ENCODE measurements at places on chromosomes 2 and 18.

GRCh38 chr18:46439037-46439436 lies 218.0 kb downstream of the LOXHD1 start:
- no peaks in the 10 kb centered on the region for H3K36me3 ChIP-seq
- no peak overlapping the region for H3K27ac ChIP-seq
- no peaks in the 10 kb centered on the region for H3K4me1 ChIP-seq
- peak; percentile 40 for ATAC-seq
- H3K4me3 ChIP-seq: no peak overlapping the region
- H3K27me3 ChIP-seq: peaks cover 24% of the 10 kb centered on the region

- no peak for ATAC-seq
- no peak overlapping the region for H3K4me3 ChIP-seq
- H3K4me1 ChIP-seq: no peaks in the 10 kb centered on the region
- H3K36me3 ChIP-seq: peaks cover 68% of the 10 kb centered on the region
- no peaks in the 10 kb centered on the region for H3K27me3 ChIP-seq
These were observed 384.5 kb downstream of the NBAS start for GRCh38 chr2:15176604-15177003.

GRCh38 chr18:63844254-63844653 lies 43.3 kb upstream of the SERPINB2 start:
- H3K27ac ChIP-seq: no peak overlapping the region
- H3K27me3 ChIP-seq: peaks cover 16% of the 10 kb centered on the region

DNA sequence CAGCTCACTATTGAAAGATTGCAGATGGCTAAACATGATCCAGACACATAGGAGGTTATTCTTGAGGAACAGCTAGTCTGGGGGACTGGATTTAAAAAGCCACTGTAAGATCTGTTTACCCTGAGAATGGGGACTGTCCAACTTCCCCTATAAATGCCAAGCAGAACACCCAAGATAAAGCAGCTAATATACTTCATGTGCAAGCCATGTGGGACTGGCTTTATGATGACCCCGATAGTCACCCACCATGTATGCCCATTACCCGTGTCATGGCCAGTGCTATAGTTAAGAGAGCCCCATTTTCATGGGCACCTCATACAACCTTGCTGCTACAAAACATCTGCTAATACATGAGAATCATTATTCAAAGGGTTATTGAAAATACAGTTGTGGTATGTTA lies 16.0 kb downstream of the YPEL5 start:
- no peaks in the 10 kb centered on the region for H3K27me3 ChIP-seq
- peak overlapping the region; percentile 57 for H3K27ac ChIP-seq
- no peak for ATAC-seq
- no peak overlapping the region for H3K4me3 ChIP-seq
- H3K36me3 ChIP-seq: peaks cover 30% of the 10 kb centered on the region
- peaks cover 48% of the 10 kb centered on the region for H3K4me1 ChIP-seq

- ATAC-seq: no peak
- no peaks in the 10 kb centered on the region for H3K36me3 ChIP-seq
- H3K4me1 ChIP-seq: peaks cover 5% of the 10 kb centered on the region
- no peak overlapping the region for H3K4me3 ChIP-seq
These were observed 13.6 kb upstream of the ZNF397 start for GRCh38 chr18:35227254-35227653.

- no peak for ATAC-seq
- H3K4me1 ChIP-seq: no peaks in the 10 kb centered on the region
- H3K36me3 ChIP-seq: no peaks in the 10 kb centered on the region
- H3K27ac ChIP-seq: no peak overlapping the region
These were observed 32.0 kb upstream of the AGAP1 start for GRCh38 chr2:235461763-235462414.

DNA sequence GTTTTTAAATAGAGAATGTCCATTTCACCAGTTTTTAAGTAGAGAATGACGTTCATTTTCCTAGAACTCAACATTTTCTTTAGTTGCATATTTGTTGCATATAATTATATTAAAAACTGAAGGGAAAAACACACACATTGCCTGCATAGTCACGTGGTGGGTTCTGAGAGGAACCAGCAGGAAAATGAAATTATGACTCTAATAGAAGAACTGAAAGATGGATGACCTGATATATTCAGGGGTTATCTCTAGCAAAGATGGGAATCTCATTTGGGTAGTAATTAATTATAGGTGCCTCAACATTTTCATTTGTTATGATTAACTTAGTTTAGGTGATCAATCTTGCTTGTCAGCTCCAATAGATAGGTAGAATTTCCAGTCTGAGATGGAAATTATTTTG lies 288.3 kb downstream of the TRIB2 start:
- no peak for ATAC-seq
- H3K36me3 ChIP-seq: no peaks in the 10 kb centered on the region
- no peak overlapping the region for H3K4me3 ChIP-seq
- peaks cover 7% of the 10 kb centered on the region for H3K27me3 ChIP-seq
- H3K27ac ChIP-seq: no peak overlapping the region

- H3K4me3 ChIP-seq: no peak within 1 kb of the TSS
- no peaks in the 10 kb centered on the region for H3K4me1 ChIP-seq
- no peak within 1 kb of the TSS for H3K27ac ChIP-seq
- H3K27me3 ChIP-seq: no peaks in the 10 kb centered on the region
These were observed at the start of gene SCN7A for GRCh38 chr2:166494140-166494624. Gene SCN7A, minus strand, starts transcription at chr2:166494249. Its CDS starts 16,553 bp downstream, at chr2:166477696.

DNA sequence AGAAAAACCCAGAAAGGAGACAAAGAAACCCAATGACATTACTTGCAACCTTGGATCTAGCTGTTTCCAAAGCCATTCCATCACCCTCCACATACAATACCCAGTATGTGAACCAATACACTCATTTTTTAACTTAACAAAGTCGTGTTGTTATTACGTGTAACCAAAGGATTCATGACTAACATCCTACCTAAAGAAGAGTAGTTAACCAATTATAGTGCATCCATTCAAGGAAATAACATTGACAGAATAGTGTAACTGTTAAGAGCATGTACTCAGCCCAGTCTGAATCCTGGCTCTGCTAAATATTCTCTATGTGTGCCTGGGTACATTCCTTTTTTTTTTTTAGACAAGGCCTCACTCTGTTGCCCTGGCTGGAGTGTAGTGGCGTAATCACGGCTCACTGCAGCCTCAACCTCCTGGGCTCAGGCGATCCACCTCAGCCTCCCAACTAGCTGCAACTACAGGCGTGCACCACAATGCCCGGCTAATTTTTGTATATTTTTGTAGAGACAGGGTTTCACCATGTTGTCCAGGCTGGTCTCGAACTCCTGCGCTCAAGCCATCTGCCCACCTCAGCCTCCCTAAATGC lies 9.9 kb downstream of the TLK1 start:
- peaks cover 11% of the 10 kb centered on the region for H3K36me3 ChIP-seq
- H3K4me3 ChIP-seq: no peak overlapping the region
- H3K4me1 ChIP-seq: peaks cover 85% of the 10 kb centered on the region
- no peaks in the 10 kb centered on the region for H3K27me3 ChIP-seq
- H3K27ac ChIP-seq: peak overlapping the region; percentile 72

- peak; percentile 54 for ATAC-seq
- peak overlapping the region; percentile 86 for H3K4me3 ChIP-seq
- no peaks in the 10 kb centered on the region for H3K36me3 ChIP-seq
- peaks cover 40% of the 10 kb centered on the region for H3K27me3 ChIP-seq
These were observed 662 bp downstream of the ACVR2A start for GRCh38 chr2:147845411-147845971.

GRCh38 chr18:923144-923866 lies 18.6 kb downstream of the ADCYAP1 start:
- no peak overlapping the region for H3K4me3 ChIP-seq
- H3K4me1 ChIP-seq: no peaks in the 10 kb centered on the region
- no peaks in the 10 kb centered on the region for H3K36me3 ChIP-seq
- ATAC-seq: no peak

- ATAC-seq: no peak
- H3K27ac ChIP-seq: no peak overlapping the region
- no peaks in the 10 kb centered on the region for H3K27me3 ChIP-seq
- H3K4me3 ChIP-seq: no peak overlapping the region
- H3K36me3 ChIP-seq: no peaks in the 10 kb centered on the region
- H3K4me1 ChIP-seq: no peaks in the 10 kb centered on the region
These were observed 147.0 kb downstream of the GCA start for GRCh38 chr2:162490761-162491470.

- no peak overlapping the region for H3K4me3 ChIP-seq
- no peaks in the 10 kb centered on the region for H3K36me3 ChIP-seq
- no peak for ATAC-seq
- H3K27me3 ChIP-seq: peaks cover 15% of the 10 kb centered on the region
These were observed 214.7 kb downstream of the CYP26B1 start for GRCh38 chr2:71932780-71933466.

DNA sequence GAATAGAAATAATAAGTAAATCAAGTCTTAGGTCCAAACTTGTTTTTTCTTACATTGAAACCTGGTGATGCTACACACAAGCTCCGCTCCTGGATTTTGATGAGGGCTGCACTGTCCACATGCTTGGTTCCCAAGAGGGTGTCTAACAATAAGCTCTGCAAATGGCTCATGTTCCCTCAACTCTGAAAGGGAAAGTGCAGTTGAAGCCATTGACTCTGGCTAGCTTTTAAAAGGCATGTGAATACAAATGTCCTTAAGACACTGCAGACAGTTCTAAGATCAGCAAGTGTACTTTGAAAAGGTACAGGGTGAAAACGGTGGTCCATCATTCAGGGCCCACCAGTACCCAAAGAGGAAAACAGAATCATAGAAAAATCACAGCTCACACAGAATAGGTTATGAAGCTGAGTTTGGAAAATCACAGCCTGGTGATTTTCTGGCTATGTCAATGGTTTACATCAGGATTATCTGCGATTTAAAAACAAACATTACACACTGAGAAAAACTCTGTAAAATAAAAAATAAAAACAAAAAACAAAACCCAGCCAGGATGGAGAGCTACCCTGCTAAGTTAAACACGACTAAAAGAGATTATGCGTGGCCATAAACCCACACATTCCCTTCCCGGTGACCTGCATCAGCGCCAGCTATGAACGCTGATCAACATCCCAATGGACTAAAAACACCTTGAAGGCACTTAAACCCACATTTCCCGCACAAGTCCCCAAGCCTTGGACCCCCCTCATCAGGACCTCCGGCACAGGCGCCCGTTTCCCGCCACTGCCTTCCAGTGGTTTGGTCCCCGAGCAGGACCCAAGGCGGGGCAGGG lies 554 bp downstream of the PFN4 start:
- no peaks in the 10 kb centered on the region for H3K27me3 ChIP-seq
- H3K4me3 ChIP-seq: peak overlapping the region; percentile 86
- no peak for ATAC-seq

DNA sequence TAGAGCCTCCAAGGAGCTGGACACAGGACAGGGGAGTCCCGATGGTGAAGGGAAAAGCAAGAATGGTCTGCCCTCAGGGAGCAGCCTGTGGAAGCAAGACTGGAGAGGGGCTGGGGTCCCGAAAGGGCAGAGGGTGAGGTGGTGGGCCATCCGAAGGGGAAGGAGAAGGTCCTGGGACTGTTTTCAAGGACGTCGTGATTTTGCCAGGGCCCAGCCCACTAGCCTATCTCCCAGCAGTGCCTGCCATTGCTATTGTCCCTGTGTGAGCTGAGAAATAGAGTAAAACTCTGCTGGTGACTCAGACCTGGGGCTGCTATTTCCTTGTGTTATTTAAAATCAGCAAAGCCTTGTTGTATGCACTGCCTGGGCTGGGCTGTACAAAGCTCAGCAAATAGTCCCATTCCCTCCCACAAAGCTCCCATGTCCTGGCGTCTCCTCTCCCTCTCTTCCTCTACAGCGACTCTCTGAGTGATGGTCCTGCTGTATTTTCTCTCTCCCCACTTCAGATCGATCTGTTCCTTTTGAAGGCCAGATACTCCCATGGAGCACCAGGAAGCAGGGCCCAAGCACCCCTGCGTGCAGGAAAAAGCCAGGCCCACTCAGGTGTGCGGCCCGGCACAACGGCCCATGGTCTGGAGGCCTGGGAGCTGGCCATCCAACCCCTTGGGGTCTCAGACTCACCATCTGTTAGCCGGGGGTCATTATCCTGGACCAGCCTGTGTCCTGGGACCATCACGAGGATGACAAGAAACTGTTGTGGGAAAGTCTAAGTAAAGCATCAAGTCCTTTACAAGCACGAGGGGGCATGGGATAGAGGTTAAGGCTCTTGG lies 65.0 kb upstream of the OTOF start:
- no peak for ATAC-seq
- H3K27ac ChIP-seq: no peak overlapping the region
- H3K36me3 ChIP-seq: no peaks in the 10 kb centered on the region
- H3K4me1 ChIP-seq: no peaks in the 10 kb centered on the region
- peaks cover 16% of the 10 kb centered on the region for H3K27me3 ChIP-seq

DNA sequence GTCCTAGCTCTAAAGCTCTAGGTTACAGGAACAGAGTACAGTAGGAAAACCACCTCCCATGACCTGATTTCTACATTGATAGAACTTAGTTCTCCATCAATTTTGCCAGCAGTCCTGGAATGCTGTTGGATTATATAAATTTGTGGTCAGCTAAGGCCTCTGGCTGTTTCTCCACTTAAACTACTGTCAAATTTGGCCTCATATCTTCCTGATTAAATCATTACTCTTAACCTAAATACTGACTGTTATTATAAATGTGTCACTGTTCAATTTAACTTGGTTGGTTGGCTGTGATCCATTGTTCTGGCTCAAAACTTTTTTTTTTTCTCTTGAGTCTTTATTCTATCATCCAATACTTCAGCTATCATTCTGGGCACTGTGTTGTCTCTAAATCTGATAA lies 71.2 kb downstream of the TGFA start:
- H3K4me3 ChIP-seq: no peak overlapping the region
- H3K36me3 ChIP-seq: no peaks in the 10 kb centered on the region
- H3K27ac ChIP-seq: no peak overlapping the region
- H3K27me3 ChIP-seq: peaks cover 20% of the 10 kb centered on the region
- H3K4me1 ChIP-seq: peaks cover 23% of the 10 kb centered on the region

- H3K36me3 ChIP-seq: peaks cover 33% of the 10 kb centered on the region
- no peak for ATAC-seq
- H3K4me1 ChIP-seq: peaks cover 5% of the 10 kb centered on the region
- H3K27ac ChIP-seq: no peak overlapping the region
These were observed 40.3 kb downstream of the PRKD3 start for GRCh38 chr2:37284381-37284780.

DNA sequence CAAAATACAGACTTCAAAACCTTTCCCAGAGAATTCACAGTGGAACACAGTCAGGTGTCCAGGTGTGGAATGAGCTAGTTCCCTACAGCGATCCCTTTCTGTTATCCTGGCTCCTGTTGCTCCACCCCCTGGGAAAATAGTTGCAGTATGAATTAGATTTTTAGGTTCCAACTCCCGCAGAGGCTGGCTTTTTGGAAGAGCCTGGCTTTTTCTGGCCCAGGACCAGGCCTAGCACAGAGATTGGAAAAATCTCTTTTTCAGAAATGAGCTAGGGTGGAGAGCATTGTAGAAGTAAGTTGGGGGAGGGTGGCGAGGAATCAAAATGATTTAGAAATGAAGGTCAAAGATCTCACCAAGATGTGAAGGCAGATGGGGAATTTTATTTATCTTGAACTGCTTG lies 27.1 kb downstream of the COL5A2 start:
- H3K36me3 ChIP-seq: no peaks in the 10 kb centered on the region
- H3K27ac ChIP-seq: no peak overlapping the region
- H3K27me3 ChIP-seq: no peaks in the 10 kb centered on the region
- H3K4me3 ChIP-seq: no peak overlapping the region
- no peaks in the 10 kb centered on the region for H3K4me1 ChIP-seq

DNA sequence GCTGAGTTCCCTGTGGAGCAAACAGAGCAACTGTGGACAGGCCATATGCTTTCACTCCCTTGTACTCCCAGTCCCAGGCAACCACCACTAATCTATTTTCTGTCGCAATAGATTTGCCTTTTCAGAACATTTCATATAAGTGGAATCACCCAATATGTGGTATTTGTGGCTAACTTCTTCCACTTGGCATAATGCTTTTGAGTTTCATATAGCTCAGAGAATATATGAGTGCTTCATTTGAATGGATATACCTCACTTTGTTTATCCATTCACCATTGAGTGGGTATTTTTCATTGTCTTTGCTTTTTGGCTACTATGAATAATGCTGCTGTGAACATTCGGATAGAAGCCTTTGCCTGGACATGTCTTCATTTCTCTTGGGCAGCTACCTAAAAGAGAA lies 151.9 kb downstream of the CERS6 start:
- H3K4me1 ChIP-seq: peaks cover 2% of the 10 kb centered on the region
- ATAC-seq: no peak
- H3K4me3 ChIP-seq: no peak overlapping the region
- H3K36me3 ChIP-seq: no peaks in the 10 kb centered on the region
- H3K27me3 ChIP-seq: no peaks in the 10 kb centered on the region

All from stimulated activated memory B cell treated with anti-CD40 and anti-IgM and Interleukin-4, amounts not matched to agents 10 μg/mL and 1 μg/mL and 100 μg/mL, for 72 hours (primary cell).